ENCODE measurements at places on chromosomes 1 and 21.

- DNase-seq, result no peak
Observed at GRCh38 chr1:240823357-240823756, 211.4 kb upstream of the GREM2 start.

- DNase-seq, result no peak
Observed at GRCh38 chr1:217642455-217642854, 11.3 kb downstream of the SPATA17 start.

DNA sequence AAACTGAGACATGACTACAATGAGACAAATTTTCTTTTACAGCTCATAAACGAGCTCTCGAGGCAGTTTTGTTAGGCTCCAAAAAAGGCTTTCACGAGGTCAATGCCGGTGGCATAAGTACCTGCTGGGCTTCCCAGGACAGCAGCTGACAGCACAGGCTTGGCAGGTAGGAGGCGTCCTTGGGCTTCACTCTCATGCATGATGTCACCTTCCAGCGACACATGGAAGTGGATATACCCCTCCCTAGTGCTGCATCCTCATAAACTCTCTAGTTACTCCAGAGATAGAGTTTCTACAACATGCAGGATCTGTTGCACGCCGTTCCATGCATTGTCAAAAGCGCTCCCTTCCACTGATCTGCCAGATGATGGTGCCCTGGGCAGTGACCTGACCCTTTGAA lies 112.5 kb upstream of the PAXBP1 start:
- DNase-seq, result no peak

GRCh38 chr1:28194326-28195035 lies 18.0 kb upstream of the PTAFR start:
- no peak for DNase-seq

- no peak for DNase-seq
Observed at GRCh38 chr21:41183575-41183974, 15.6 kb downstream of the BACE2 start.

- no peak for DNase-seq
Observed at GRCh38 chr1:59601041-59601441, 213.7 kb upstream of the HOOK1 start.

GRCh38 chr1:184189361-184189760 lies 137.8 kb downstream of the TSEN15 start:
- DNase-seq, result peak; percentile 52

- DNase-seq, result no peak
Observed at GRCh38 chr1:207938016-207938415, 27.1 kb upstream of the CD34 start.

- no peak for DNase-seq
Observed at GRCh38 chr21:38790059-38790458, 15.7 kb upstream of the ETS2 start.

DNA sequence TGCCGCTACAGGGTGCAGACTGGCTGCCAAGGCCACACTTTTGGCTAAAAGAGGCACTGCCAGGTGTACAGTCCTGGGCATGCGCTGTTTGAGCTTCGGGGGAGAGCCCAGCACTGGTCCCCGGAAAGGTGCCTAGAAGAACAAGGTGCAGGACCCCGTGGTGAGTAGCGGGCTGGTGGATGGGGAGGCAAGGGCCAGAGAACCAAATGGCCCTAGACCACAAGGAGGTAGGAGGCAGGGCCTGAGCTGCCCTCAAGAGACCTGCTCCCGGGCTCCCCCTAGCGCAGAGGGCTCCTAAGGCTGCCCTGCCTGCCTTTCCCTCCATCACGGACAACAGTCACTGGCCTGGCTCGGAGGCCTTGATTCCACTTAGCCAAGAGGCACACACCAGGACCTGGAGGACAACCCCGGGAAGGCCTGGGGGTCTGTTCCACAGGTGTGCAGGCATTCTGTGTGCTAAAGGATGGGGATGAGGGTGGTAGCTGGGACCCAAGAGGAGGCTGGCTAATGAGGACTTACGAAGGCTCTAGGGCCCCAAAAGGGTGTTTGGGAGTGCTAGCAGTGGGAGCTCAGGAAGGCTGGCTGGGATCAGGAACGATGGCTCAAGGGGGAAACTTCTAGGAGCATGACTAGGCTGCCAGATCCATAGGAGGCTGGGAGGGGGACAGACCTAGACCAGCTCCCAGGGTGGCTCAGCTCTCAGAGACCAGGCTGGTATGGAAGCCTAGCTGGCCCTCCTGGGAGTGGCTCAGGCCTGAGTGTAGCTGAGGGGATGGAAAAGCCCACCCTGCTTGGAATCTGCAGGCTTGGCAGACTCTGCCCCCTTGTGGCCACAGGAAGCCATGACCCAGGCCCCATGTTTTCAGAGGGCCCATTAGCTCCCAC lies 742 bp downstream of the ARTN start:
- peak; percentile 91 for DNase-seq

GRCh38 chr1:73659136-73659535 lies 538.8 kb downstream of the LRRIQ3 start:
- no peak for DNase-seq

DNA sequence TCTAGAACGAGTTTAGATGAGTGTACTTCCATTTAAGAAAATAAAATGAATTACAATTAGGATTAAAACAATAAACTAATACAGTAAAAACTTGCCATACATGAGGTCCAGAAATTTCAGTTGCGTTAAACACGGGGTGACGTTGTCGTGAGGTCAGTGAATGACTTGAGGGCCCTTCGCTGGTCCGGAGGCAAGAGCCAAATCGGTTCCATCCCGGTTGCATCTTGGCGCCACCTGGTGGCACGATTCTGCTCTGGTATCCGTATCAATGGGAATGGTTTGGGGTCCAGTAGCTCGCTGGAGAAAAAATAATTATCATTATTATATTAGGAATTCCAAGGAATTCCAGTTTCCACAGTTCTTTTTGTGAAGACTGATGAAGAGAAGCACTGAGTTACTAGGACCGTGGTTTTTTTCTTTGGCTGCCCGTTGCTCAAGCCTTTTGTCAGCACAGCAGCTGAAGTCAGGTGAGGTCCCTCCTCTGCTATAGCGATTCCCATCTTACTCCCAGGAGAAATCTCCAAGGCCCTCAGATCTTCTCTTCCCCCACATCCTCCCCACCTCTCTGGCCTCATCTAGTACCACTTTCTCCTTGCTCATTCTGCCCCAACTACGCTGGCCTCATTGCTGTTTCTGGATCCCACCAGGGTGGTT lies 161.4 kb downstream of the SLC35F3 start:
- DNase-seq, result peak; percentile 68

- DNase-seq, result no peak
Observed at GRCh38 chr1:27353629-27354028, 11.8 kb downstream of the SYTL1 start.

- DNase-seq, result no peak
Observed at GRCh38 chr1:6483017-6483760, 8.3 kb downstream of the PLEKHG5 start.

Measured in brain (organoid and tissue), 16 donors.